Stimulated activated CD8-positive, alpha-beta memory T cell treated with anti-CD3 and anti-CD28 coated beads, Interleukin-15, amount 100 ng/mL, for 1 hour (primary cell): ENCODE measurements at places on chromosomes 2 and 18.

DNA sequence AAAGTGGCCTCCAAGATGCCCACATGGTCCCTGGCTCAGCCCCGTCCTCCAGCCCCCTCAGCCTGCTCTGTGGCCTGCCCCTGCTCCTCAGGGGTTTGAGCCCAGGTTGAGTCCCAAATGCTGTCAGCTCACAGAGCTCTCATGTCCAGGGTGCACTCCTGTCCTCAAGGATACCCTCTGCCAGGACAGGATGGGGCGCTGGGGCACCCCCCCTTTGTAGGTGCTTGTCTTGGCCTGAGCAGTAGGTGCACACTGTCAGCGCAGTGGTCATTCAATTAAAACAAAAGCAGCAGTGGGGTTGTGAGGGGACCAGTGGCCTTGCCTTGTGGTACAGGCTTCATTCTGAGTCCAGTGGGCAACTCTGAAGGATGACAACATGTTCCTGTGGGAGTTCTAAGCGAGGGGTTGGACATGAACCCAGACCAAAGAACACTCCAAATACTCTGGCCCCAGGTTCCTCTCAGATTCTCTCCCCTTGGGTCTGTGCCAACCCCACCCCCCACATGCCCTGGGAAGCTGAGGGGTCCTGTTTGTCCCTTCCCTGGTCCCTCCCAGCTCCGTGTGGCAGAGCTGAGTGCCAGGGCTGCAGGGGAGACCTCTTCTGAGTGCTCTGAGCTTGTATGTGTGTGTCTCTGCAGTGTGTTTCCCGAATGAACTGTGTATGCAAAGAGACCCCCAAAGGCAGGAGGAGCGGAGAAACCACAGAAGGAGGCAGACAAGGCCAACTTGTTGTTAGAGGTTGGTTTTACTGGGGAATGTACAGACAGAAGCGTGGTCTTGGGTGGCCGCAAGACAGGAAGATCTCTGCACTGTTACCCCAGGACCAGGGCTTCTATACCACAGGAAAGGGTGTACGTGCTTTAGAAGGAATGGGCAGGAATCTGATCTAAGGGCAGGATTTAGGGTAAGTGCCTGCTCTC is 155.6 kb upstream of the HS6ST1 start:
- DNase-seq = no peak

- DNase-seq = no peak
Measured at GRCh38 chr2:73897934-73898333, 5.1 kb downstream of the ACTG2 start.

DNA sequence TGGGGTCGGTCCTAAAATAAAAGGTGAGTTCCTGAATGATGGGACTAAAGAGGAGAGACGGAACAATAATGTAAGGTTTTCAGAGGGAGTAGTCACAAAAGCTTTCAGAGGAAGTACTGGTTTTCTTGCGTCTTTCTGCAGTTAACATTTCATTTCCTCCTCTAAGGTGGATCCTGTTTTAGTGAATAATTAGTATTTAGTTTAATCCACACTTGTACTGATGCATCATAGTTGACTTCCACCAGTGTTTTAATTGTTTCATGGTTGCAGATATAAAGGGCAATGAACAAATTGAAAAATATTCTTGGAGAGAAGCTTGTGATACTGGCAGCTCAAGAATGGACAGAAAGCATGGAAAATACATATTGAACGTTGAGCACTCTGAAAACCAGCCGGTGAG is at the start of gene DYNAP:
Gene DYNAP, plus strand, starts transcription at position 301 of the 400 bp plus-strand sequence. Its CDS starts 38 bp downstream, at position 339.
- no peak for DNase-seq

DNA sequence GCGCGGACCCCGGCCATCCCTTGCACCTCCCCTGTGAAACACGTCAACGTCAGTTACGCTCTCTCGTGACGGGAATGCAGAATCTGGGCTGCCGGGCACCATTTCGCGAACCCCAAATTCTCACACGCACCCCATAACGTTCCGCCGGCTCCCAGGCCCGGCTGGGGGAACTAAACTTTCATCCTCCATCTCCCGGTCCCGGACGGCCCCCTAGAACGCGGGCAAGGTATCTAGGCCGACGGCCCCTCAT is 544 bp downstream of the DNAJC27 start:
- no peak for DNase-seq

GRCh38 chr2:8822218-8822617 is 15.2 kb downstream of the KIDINS220 start:
- no peak for DNase-seq

- no peak for DNase-seq
Measured at GRCh38 chr18:24860978-24861680, 400.7 kb downstream of the HRH4 start.

- no peak for DNase-seq
Measured at GRCh38 chr18:76925501-76925900, 103.1 kb downstream of the ZNF236 start.

GRCh38 chr18:2984091-2984490 is 28.9 kb downstream of the LPIN2 start:
- DNase-seq = no peak

GRCh38 chr2:25806941-25807340 is 71.3 kb downstream of the ASXL2 start:
- DNase-seq = no peak

DNA sequence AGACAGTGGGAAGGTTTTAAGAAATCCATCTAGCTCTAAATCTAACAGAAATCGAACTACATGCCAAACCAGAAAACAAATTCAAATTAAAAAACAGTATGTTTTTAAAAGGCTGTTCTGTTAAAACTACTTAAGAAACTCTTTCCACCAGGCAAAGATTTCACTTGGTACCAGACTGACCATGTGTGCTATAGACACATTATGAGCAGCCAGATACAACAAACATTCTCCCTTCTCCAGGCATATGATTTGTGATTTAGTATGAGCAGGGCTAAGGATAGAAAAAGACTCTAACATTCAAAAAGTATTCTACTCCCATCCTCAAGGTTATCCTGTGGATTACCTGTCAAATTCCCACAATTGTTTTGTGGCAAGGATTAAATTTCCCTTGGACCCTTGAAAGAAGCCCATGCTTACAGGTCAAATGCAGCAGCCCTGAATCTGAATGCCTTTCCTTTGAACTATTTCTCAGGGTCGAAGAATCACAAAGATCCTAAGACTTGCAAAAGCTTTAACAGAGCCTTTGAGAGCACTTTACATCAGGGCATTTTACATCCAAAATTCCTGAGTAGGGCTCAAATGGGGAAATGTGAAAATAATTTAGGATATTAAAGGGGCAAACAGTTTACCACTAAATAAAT is 42.5 kb upstream of the TTC32 start:
- DNase-seq = no peak

- DNase-seq = no peak
Measured at GRCh38 chr2:165874445-165875039, 79.0 kb downstream of the TTC21B start.

GRCh38 chr2:82837588-82838304 is 1621.3 kb downstream of the SUCLG1 start:
- no peak for DNase-seq

DNA sequence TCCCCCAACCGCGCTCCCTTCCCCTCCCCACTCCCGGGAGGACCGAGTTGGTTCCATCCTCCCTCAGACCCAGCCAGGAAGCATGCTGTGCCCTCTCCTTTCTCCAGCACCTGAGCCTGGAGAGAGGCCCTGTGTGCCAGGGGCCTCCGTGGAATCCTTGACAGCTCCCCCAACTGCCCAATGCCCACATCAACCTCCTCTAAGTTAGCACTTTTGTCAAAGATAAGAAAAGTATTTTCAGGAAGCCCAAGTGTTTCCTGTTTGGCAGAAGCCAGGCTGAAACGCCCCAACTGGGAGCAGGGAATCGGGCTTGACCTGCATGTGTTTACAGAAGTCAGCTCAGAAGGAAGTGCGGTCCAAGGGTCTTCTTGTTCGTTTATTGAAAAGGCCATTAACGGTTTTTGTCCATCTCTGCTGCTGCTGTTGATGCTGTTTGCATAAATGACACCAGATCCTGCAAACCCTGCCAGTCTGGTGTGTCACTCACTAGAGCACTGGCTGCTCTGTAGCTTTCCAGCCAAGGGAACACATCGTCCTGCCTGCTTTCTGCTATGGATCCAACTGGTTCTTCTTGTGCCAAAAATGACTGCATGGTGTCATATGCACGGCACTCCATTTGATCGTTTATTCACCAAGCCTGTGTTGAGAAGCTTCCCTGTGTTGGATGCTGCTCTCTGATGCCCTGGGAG is 35.4 kb upstream of the COL6A3 start:
- no peak for DNase-seq

GRCh38 chr2:141317986-141318385 is 812.8 kb downstream of the LRP1B start:
- DNase-seq = no peak

DNA sequence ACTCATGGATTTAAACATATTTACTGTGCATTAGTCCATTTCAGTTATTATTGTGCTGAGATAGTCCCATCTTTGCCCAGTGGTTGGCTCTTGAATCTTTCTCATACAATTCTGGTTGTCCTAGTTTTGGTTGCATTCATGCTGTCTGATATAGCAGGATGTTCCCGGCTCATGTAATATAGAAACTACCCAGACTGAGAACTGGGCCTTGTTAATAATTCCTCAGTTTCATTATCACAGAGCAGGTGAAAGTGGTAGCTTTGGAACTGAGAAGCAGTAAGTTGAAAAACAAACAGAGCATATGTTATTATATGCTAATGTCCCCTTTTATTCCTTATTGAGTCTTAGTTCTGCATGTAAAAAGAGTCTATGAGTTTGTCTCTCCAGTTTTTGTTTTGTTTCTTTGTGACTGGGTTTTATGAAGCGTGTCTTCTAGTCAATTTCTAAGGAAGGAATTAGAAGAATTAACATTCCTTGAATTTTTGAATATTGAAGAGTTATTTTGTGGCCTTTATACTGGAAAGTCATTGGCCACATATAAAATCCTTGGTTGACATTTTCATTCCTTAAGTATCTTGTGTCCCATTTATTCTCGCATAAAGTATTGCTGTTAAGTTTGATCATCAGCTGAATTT is 43.3 kb downstream of the EIF5B start:
- no peak for DNase-seq

GRCh38 chr2:25274868-25275574 is 66.7 kb downstream of the DNMT3A start:
- no peak for DNase-seq

DNA sequence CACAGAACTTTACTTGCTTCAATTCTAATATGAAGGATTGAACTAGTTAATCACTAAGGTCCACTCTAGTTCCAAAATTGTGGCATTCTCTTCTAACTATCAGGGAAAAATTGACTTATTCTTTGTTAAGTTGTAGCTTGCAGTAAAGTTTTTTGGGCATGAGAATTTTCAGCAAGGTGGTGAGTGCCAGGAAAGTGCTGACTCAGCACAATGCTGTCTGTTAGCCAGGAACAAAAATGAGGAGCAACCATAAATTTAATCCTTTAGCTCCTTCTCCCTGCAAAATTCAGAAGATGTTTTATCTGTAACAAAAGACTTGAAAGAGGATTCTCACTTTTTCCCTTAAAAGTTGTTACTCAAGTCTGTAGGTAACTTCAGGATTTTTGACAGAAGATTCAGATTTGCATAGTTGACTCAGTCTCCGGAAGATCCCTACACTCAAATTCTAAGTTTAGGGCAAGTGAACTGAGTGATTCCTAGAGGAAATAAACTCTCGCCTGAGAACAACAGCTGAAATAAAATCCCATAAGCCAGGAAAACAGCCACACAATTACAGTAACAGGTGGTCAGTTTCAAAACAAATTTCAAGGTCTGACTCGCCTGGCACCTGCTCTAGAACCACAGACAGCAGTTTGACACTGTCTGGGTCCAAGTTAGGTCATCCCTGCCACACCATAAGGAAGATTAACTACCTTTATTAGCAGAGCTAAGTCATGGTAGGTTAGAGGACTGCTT is 20.2 kb upstream of the DARS1 start:
- DNase-seq = no peak

- DNase-seq = no peak
Measured at GRCh38 chr2:54942373-54942772, 107.9 kb downstream of the RTN4 start.

GRCh38 chr2:23235292-23235691 is 149.7 kb upstream of the KLHL29 start:
- DNase-seq = no peak

- DNase-seq = no peak
Measured at GRCh38 chr2:135093670-135094330, 41.7 kb downstream of the RAB3GAP1 start.

DNA sequence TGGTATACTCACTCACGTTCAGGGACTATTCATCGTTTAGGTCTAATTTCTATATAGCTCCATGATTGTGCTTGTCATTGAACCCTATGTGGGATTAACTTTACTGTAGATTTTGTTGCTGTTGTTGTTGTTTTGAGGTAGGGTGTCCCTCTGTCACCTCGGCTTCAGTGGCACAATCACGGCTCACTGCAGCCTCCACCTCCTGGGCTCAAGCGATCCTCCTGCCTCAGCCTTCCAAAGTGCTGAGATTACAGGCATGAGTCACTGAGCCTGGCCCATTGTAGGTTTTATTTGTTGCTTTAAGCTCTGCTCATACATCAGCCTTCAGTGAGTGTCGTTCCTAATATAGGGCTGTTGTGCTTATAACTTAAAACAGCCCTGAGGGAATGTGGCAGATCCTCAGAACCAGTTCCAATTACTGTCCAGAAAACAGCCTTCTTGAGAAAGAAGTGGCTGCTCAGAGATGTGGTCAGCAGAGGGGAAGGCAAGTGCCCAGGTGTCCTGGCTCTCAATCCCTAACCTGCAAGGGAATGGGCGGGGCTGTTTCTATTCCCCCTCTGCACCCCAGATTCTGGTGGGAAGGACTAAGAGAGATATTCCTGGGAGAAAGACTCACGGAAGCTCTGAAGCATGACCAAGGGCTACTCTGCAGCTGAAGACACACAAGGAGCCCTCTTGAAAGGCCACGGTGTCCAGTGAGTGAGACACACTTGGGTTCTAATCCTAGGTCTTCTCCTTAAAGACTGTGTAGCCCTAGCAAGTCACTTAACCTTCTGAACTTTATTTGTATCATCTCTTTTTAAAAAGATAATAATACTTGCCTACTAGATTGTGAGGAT is 79.6 kb upstream of the LCLAT1 start:
- no peak for DNase-seq

DNA sequence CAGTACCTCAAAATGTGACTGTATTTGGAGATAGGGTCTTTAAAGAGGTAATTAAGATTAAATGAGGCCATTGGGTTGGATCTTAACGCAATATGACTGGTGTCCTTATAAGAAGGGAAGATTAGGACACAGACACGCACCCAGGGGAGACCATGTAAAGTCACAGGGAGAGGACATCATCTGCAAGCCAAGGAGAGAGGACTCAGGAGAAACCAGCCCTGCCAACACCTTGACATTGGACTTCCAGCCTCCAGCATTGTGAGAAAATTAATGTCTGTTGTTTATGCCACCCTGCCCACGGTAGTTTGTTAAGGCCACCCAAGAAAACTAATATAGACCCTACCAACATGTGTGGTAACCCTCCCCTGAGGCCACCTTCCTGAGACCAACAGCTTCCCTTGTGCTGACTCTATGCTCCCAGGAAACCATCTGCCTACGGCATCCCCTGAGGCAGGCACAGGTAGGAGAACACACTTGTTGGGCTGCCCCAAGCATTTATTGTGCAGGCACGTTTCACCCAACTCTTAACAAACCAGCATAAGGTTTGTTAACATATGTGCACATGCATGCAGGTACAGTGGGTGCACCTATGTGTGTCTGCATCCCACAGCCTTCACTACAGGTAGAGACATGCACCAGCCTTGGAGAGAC is 161.5 kb upstream of the AGAP1 start:
- no peak for DNase-seq
